ENCODE measurements at places on chromosomes 1 and 21.
A peak's percentile ranks its signal among the peaks of the same experiment; 100 is the strongest.

GRCh38 chr1:196723325-196724185, 51.1 kb upstream of the CFHR3 start:
- no peak for DNase-seq

- DNase-seq: no peak
These were observed 200.5 kb downstream of the CAMTA1 start for GRCh38 chr1:6985549-6986276.

DNA sequence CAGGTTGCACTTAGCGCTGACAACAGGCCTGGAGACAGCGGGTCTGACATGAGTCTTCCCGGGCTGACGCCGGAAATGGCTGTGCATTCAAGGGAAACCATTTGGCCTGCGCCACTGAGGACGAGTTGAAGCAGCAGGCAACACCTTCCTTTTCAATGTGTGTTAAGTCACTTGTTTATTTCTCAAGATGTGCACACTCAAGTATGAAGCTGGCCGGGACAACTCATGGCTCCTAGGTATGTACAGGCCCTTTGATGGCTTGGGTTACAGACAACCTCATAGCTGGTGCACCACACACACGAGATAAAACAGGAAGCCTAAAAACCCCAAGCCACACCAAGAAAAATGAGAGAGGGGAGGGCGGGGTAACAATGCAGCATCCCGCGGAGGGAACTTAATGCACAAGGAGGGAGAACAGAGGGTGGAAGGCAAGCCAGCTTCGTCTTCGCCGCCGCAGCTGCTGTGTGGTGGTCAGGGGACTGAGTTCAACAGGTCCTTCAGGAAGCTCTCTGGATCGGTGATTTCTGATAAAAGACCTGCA, 118.0 kb upstream of the IFFO2 start:
- no peak for DNase-seq

DNA sequence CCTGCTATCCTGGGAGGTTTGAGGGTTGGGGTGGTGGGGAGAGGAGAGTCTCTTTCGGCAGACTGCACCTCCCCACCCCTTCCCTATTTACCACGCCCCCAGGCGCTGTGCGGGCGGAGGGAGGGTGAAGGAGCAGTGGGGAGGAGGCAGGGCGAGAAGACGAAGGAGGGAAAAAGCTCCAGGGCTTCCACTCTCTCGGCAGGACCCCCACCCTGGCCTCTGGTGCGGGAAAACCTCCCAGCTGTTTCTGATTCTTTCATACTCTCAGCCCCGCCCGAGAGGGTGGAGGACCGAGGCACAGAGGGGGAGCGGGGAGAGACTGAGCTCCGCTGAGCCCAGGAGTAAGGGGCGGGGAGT, 866 bp upstream of the WNT2B start:
- DNase-seq: no peak

DNA sequence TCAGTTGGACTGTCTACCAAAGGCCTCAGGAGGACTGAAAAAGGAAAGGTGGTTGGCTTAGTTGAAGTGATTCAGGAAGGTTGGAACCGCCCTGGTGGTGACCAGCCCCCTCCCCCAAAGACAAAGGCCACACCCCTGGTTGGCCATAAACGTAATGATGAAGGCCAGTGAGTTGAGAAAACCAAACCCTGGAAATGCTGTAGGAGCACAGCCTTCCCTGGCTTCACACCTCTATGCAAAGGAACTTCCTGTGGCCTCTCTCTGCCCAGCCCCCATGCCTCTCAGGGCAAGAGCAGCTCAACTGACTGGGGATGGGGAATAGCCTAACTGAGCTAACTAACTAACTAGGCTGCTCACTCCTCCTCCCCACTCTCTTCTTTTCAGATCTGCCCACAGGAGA, 90.4 kb downstream of the NPHP4 start:
- DNase-seq: peak; percentile 29

- DNase-seq: peak; percentile 27
These were observed 409.8 kb downstream of the MATN1 start for GRCh38 chr1:30313584-30313983.

GRCh38 chr1:209710847-209711246, 6.2 kb downstream of the HSD11B1 start:
- DNase-seq: no peak

GRCh38 chr1:27690183-27690582, 18.2 kb upstream of the IFI6 start:
- no peak for DNase-seq

- peak; percentile 70 for DNase-seq
These were observed 2.5 kb downstream of the UBASH3A start for GRCh38 chr21:42406201-42406621.

GRCh38 chr21:32359719-32360260, 33.0 kb downstream of the URB1 start:
- peak; percentile 72 for DNase-seq

GRCh38 chr1:104801344-104801743, 1051.6 kb downstream of the AMY1C start:
- DNase-seq: no peak

- no peak for DNase-seq
These were observed 177.2 kb downstream of the SMYD3 start for GRCh38 chr1:246329900-246330299.

DNA sequence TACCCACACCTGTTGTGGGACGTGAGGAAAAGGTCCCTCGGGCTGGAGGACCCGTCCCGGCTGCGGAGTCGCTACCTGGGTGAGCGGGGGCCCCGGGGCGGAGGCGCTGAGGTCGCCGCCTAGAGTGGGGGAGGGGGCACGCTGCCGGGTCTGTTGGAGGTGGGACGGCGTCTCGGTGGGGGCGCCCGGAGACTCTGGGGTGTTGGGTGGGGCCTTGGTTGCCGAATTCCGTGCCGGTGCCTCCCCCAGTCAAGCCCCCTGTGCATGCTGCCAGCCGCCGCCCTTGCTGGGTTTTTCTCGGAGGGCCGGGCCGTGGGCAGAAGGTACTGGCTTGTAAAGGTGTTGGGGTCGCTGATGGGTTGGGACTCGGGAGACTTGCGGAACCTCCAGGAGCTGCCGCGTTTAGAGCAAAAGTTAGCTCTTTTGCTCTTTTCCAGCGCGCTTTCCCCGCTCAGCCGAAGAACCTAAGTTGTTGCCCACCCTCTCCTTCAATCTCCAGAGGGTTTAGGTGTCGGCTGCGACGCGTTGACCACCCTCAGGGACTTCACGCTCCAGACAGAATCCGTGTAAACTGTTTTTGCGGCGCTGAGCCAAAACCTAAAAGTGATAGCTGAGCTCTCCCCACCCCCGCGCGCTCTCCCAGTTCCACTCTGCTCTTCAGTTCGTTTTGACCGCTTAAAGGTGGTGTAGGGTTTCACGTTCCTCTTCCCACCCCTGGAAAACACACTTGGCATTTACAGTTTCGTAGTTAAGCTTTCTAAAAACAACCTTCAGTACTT, at the start of gene MPC2:
TSS of gene MPC2 (minus strand) at position 143 of the 779 bp plus-strand sequence. CDS start 1,231 bp downstream, outside the sequence.
- DNase-seq: peak; percentile 87

- no peak for DNase-seq
These were observed 769 bp downstream of the NTPCR start for GRCh38 chr1:232951180-232951579.

- no peak for DNase-seq
These were observed 3.5 kb downstream of the SHISA4 start for GRCh38 chr1:201892211-201892610.

- no peak for DNase-seq
These were observed 3.4 kb upstream of the ECE1 start for GRCh38 chr1:21293537-21294265.

DNA sequence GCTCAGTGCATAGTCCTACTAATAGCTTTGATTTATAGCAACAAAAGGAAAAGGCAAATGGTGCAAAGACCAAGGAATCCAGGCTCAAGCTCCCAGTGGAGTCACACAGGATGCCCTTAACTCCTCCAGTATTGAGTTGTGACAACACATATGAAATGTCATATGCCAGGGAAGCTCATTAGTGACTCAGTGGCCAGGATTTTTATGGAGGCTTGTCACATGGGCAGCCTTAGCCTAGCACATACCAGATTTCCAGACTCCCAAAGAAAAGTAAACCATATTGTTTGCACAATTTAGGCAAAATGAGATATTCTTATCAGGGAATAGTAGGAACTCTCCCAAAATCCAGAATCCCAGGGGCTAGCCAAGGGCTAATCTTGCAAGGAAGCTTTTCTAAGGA, 129.2 kb downstream of the MAGI3 start:
- DNase-seq: no peak

DNA sequence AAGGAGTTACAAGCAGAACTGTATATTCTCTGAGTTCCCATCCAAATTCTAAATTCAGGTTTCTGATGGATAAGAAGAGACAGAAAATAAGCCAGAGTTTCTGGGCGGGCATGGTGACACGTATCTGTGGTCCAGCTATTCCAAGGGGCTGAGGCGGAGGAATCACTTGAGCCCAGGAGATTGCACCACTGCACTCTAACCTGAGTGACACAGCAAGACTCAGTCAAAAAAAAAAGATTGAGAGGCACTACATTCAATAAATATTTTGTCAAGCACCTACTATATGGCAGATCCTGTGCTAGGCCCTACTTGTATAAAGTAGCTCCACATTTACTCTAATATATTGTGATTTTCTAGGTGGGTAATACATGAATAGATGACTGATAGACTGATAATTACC, 6.4 kb upstream of the FRRS1 start:
- DNase-seq: no peak

- DNase-seq: no peak
These were observed 99.0 kb downstream of the SLC45A1 start for GRCh38 chr1:8416881-8417280.

GRCh38 chr1:21020151-21020550, 156.5 kb downstream of the EIF4G3 start:
- no peak for DNase-seq

DNA sequence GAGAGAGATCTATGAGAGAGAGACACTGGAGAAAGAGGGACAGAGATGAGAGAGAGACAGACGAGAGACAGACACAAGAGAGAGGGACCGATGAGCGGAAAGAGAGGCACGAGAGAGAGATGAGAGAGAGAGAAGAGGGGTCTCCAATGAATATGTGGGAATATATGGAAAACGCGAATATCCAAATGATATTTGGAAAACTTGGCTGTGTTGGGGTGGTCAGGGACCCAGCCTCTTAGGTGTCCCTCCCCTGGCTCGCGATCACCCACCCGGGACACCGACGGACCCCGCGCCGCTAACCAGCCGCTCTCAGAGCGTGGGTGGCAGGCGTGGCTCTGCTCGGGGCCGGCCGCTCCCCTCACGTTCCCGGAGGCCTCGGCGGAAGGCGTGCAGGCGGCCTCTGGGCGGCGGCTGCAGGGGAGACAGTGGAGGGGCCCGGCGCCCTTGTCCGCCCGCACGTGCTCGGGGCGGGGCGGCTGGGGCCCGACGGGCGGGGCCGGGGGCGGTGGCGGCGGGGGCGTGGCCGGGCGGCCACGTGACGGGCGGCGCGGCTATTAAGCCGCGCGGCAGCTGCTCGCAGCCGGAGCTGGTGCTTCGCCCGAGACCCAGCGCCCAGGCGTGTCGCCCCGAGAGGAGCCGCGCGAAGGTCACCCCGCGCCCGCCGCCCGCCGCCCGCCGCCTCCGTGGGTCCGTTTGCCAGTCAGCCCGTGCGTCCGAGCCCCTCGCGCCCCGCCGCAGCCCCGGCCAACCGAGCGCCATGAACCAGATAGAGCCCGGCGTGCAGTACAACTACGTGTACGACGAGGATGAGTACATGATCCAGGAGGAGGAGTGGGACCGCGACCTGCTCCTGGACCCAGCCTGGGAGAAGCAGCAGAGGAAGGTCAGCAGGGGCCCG, at the start of gene ACTN2:
TSS of gene ACTN2 (plus strand) at position 583 of the 898 bp plus-strand sequence. CDS start at position 758, 175 bp downstream.
- peak; percentile 86 for DNase-seq

DNA sequence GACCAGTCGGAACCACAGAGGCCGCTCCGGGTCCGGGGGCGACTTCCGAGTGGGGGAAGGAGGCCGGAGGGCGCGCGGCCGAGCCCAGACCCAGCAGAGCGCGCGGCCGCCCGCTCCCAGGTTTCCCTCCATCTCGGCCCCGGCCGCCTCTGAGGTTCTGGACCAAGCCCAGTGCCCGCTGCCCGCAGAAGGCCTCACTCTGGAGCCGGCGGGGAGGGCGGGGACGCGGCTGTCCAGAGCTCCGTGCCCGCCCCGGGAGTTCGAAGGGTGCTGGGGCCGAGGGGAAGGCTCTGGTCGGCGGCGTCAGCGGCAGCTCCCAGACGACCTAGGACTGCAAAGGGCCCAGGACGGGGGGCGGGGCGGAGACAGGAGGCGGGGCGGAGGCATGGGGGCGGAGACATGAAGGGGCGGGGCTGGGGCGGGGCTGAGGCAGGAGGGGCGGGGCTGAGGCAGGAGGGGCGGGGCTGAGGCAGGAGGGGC, 48.0 kb upstream of the SLC19A1 start:
- DNase-seq: peak; percentile 90

DNA sequence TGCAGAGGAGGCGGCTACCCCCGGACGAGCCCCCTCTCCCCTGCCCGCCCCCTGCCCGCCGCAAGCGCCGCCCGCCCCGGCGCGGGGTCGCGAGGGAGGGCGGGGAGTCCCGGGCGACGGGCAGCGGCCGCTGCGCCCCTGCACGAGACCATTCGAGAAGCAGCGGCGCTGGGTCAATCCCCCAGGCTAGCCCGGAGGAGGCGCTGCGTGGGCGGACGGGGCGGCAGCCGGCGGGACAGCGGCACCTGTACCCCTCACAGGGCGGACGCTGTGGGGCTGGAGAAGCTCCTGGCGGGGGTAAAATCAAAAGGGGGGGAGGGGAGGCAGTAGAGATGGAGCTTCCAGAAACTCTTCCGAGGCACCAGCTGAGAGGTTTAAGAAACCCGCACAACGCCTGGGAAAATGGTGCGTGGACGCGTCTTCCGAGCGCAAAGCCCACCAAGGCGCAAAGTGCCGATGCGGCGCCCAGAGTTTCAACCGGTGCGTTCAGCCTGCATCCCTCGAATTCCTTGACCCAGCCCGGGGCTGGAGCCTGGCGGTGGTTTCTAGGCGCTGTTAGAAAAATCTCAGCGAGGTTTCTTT, at the start of gene PLPPR5:
TSS of gene PLPPR5 (minus strand) at position 1 of the 582 bp plus-strand sequence. CDS start 190 bp downstream, outside the sequence.
- DNase-seq: no peak

- DNase-seq: no peak
These were observed 95.8 kb upstream of the HOOK1 start for GRCh38 chr1:59718989-59719360.

DNA sequence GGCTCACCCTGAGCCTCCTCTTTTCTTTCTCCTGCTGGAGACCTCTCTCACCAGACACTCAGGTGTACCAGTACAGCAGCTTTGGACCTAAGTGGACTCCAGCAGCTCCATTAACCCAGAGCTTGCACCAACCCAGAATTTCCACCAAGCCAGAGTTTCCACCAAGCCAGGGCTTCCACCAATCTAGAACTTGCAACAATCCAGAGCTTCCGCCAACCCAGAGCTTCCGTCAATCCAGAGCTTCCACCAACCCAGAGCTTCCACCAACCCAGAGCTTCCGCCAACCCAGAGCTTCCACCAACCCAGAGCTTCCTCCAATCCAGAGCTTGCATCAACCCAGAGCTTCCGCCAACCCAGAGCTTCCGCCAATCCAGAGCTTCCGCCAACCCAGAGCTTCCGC, 23.2 kb downstream of the CRYAA start:
- DNase-seq: no peak

DNA sequence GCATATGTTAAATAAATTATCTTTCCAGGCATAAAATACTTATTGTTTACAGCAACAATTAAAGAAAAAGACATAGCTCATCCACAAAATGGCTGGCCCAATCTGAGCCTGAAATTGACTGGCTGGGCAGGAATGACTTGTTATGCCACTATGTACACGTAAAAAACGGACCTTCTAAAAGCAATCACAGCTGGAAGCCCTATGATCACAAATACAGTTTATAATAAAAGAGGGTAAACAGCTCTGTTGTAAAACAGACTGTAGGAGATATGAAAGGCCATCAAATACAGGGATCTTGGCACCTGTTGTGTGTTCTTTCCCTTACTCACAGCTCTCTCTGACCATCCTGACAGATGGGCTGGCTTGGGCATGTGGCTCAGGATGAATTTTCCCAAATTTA, 70.5 kb upstream of the DMRTA2 start:
- DNase-seq: no peak

Data from cardiac septum (tissue), 1 donor.